Activated CD4-positive, CD25-positive, alpha-beta regulatory T cell treated with anti-CD3 and anti-CD28 coated beads, Interleukin-2, amount 50 U/mL, for 72 hours (primary cell): ENCODE measurements at places on chromosomes 11 and 22.

DNA sequence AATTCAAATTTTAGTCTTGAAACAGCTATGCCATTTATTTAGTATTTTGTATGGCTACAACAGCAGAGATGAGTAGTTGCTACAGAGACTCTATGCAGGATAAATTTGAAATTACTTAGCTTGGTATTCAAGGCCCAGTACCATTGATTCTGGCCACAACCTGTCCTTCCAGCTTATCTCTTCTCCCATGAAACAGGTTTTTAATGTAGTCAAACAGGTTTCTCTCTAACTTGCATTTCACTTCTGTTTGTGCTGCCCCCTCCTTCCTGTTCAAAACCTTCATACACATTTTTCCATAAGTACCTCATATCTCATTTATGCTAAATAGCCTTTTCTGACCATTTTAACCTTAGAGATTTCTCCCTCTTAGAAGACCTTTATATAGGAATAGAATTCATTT is 3.3 kb downstream of the USP47 start:
- DNase-seq: no peak

GRCh38 chr11:33828604-33829429 is 54.5 kb upstream of the FBXO3 start:
- DNase-seq: no peak

GRCh38 chr11:99766811-99767210 is 746.1 kb downstream of the CNTN5 start:
- DNase-seq: no peak

- DNase-seq: no peak
Measured at GRCh38 chr11:98703779-98704556, 316.8 kb upstream of the CNTN5 start.

GRCh38 chr11:135043434-135043833 is 631.4 kb upstream of the B3GAT1 start:
- DNase-seq: no peak
